ENCODE measurements at places on chromosomes 7 and 10. TPM values are rescaled to one million over a fixed set of nuclear protein-coding genes. Genes with fewer than 3 reads are reported as not detected.

The CLDN3 gene
- 180 TPM for total RNA-seq

The GPR37 gene
- 4.4 TPM for total RNA-seq

The NCAPG2 gene
- 6.3 TPM for total RNA-seq

The LDB3 gene
- 7.7 TPM for total RNA-seq

The MAGI2 gene
- total RNA-seq = 9.0 TPM

DNA sequence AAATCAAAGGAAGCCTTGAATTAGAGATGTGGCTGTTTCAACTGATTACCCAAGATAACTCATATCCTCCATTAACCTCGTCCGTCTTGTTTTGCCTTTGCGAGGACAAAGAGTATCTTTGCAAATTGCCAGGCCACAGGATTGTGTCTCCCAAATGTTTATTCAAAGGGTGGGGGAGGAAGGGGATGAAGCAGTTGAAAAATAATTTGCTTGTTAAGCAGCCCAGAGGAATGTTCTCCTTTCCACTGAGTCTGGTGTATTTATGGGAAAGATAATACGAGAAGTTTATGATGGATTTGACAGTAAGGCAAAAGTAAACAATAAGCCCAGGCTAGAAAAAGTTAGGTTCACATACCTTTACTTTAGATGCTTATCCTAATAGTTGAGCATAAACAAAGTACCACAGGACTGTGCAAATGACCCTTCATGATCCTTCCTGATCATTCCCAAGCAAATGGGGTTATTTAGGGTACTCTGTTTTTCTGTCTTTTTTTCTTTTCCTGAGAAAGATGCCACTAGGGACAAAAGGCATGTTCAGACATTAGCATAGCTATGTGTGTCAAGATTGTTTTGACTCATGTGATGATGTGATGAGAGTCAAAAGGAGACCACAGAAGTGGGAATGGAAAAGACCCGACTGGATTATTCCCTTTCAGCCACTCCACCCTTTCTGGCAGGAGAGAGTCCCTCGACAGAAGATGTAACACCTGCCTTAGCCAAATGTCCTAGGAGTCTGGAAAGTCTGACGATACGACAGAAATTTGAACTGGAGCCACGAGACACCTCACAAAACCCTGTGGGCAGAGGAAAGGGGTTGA, 243.0 kb upstream of the GLI3 start:
- DNase-seq = no peak

DNA sequence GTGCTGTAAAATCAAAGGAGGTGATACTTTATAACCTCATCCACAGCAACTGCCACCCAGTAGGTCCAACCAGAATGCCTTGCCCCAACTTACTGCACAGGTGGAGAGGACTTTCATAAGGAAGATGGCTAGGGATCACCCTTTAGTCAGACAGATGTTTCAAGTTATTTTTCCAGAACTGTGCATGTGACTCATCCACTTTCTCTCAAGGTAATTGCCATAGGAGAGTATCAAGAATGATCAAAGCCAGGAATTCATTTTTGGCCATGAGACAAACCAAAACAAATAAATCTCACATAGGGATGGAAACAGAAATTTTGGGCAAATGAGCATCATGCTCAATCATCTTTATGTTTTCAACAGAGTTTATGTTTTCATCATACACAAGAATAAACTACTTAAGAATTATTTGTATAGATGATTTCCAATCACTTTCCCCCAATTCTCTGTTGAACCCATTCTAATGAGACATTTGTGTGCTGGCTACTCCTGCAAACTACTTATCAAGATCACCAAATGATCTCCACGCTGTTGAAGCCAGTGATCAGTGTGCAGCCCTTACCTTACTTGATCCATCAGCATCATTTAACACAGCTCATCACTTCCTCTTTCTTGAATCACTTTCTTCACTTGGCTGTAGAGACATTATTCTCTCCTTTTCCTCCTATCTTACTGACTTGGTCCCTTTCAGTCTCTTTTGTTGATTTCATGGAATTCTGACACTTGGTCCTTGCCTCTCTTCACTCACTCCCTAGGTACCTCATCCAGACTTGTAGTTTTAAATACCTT, 74.0 kb downstream of the SLC16A9 start:
- DNase-seq = no peak

DNA sequence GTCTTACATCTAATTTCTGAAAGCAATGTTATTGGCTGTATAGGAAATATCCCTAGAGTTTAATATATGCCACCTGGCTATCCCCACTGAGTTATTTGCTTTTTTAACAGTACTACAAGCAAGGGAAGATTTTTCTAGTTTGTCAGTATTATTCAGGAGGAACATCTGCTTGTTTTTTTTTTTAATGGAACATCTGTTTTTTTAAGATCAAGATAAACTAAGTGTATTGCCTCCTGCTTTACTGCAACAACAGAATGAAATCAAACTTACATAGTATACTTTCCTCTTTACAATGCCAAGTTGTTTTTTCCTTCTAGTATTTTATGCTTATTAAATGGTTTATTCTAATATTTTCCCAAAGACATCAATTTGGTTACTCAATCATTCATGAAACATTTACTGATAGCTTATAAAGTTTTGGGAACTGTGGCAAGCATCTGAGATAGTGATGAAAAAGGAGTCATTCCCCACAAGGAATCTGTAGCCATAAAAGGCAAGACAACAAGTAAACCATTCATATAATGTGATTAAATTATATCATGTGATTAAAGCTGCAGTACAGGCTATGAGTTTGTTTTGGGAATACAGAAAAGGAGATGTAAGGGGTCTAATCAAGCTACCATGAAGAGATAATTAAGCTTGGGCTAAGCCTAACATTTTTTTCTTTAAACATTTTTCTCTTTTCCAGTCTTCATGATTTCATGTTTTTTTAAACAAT, 17.4 kb downstream of the MTPN start:
- DNase-seq = no peak

DNA sequence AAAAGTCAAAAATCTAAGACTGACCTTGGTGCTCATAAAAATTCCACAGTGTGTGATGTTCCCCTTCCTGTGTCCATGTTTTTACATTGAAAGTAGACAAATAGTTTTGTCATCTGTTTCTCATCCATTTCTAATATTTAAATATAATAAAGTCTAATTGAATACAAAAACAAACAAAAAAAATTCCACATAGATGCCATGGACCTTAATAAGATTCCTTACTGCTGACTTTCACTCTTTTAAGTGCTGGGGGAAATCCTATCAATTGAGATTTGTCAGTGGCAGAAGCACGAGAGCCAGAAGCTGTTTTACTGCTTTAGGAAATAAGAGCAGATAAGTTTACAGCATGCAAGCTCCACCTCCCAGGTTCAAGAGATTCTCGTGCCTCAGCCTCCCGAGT, 310.0 kb downstream of the ABCA13 start:
- DNase-seq = no peak

DNA sequence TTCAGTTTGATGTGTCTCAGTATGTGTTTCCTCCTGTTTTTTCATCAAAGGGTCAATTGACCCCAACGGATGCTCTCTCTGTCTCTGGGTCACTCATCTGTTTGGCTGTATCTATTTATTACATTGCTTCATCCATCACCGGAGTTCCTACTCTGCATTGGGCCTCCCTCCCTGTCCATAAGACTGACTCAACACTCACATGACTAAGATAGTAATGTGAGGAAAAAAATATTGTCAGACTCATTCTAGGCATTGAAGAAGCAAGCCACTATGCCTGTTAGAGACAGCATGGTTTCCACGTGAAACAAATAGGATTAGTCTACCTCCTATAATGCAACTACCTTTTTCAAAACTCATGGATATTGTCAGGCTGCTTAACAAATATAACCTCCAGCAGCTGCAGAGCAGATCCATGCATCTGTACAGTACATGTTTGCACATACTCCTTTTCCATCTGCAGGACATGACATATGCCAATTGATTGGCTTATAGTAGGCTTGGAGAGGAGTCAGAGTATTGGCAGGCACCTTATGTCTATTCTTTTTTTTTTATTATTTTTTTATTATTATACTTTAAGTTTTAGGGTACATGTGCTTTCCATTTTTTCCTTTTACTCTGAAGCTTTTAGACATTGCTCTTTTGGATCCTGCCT, 275.2 kb downstream of the LRRTM3 start:
- DNase-seq = no peak

GRCh38 chr7:73899731-73900142, 38.8 kb downstream of the TMEM270 start:
- DNase-seq = no peak

- DNase-seq = no peak
These were observed 35.6 kb downstream of the FAM171A1 start for GRCh38 chr10:15335508-15335907.
